ENCODE measurements at places on chromosomes 12 and 14.

GRCh38 chr14:73696466-73697400 is 17.5 kb downstream of the PNMA1 start:
- no peak for DNase-seq

DNA sequence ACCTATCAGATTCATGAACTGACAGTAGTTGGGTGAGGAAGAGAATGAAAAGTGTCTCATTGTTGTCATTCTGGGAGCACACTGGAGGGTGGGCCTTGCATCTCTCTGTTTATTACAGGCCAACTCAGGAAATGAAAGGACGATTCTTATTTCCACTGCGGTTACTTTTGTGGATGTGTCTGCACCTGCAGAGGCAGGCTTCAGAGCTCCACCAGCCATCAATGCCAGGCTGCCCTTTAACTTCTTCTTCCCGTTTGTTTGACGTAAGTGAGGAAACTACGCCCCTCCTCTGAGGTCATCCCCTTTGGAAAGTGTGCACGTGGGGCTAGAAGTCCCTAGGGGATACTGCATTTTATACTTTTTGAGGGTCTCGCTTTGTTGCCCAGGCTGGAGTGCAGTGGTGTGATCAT is 33.7 kb downstream of the TCTN1 start:
- DNase-seq = peak; percentile 52

GRCh38 chr14:69485315-69485660 is 760 bp downstream of the PLEKHD1 start:
- DNase-seq = no peak

DNA sequence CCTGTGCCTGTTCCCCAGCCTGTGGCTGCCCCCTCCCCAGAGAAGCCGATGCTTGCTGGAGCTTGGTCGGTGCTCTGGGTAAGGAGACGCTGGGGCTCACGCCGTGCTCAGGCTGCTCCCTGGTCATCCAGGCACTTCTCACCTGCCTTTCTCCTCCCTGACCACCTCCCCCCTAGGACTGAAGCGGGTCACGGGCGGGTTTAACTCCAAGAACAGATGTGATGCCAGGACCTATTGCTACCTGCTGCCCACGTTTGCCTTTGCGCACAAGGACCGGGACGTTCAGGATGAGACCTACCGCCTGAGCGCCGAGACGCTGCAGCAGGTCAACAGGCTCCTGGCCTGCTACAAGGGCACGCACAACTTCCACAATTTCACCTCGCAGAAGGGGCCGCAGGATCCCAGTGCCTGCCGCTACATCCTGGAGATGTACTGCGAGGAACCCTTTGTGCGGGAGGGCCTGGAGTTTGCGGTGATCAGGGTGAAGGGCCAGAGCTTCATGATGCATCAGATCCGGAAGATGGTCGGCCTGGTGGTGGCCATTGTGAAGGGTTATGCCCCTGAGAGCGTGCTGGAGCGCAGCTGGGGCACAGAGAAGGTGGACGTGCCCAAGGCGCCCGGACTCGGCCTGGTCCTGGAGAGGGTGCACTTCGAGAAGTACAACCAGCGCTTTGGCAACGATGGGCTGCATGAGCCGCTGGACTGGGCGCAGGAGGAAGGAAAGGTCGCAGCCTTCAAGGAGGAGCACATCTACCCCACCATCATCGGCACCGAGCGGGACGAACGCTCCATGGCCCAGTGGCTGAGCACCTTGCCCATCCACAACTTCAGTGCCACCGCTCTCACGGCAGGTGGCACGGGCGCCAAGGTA is 8.4 kb upstream of the EP400 start:
- DNase-seq = no peak

DNA sequence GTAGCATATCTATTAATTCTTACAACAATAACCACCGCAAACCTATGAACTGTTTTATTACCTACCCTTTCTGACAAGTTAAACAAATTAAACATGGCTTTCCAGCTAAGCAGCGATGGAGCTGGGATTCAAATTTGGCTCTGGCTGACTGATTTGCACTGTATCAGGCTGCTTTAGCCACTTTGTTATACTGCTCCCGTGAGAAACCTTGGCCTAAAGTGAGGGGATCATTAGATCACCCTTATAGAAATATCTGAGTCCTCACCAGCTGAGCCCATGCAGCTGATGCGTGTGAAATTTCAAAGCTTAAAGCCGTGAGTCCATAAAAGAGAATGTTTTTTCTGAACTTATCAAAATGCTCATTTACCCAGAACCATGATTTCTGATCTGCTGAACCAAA is 8.1 kb upstream of the GPHB5 start:
- DNase-seq = no peak

DNA sequence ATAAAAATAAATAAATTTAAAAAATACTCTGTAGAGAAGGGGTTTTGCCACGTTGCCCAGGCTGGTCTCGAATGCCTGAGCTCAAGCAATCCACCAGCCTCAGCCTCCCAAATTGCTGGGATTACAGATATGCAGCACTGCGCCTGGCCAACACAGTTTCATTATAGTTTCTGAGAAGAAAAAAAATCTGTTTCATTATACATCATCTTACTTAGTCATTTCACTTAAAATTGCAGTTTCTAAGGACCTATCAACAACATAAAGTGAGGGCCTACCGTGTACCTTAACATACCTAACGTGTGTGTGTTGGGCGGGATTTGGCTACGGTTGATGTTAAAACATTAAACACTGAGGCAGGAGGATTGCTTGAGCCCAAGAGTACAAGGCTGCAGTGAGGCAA is 28.3 kb downstream of the P2RX2 start:
- no peak for DNase-seq

DNA sequence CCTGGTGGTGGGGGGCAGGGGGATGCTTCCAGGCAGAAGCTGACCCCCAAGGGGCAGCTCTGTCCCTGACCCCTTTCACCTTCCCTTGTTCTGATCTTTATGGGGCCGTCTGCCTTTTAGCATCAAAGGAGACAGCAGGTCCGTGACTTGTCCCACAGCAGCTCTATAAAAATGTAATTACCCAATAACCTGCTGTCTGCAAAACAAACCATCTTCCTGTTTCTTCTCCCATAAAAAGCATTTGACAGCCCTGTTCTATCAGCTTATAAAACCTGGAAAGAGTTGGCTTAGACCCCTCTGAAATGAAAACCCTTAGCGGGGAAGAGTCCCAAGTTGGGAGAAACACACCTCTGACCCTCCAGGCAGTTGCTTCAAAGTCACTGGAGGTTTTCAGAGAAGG is 416.9 kb downstream of the MED13L start:
- DNase-seq = no peak

All from naive thymus-derived CD8-positive, alpha-beta T cell (primary cell).